Stimulated activated CD8-positive, alpha-beta memory T cell treated with anti-CD3 and anti-CD28 coated beads, Interleukin-2, amount 100 ng/mL, for 48 hours (primary cell): ENCODE measurements at places on chromosomes 2 and 18.

GRCh38 chr2:169704160-169704708, 10.0 kb downstream of the PHOSPHO2 start:
- no peak for DNase-seq

GRCh38 chr2:47043142-47043890, 111.8 kb downstream of the STPG4 start:
- DNase-seq = no peak

DNA sequence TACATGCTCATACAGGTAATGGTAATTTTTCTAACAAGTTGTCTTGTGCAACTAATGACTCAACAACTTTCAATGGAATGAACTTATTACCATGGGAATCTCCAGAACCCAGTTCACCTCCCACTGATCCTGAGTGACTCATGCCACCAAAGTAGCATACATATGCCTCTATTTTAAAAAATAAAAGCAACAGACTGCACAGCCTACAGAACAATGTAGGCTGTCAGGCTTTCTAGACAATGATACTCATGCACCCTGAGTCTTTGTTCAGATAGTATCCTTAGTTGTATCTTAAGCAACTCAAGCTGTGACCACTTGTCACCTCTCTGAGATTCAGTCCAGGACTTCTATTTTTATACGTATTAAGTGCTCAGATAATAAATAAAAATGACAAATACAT, 531.0 kb upstream of the SETBP1 start:
- no peak for DNase-seq

GRCh38 chr2:181781078-181781786, 100.9 kb upstream of the NEUROD1 start:
- no peak for DNase-seq

GRCh38 chr18:507636-508035, 7.1 kb upstream of the COLEC12 start:
- DNase-seq = no peak

DNA sequence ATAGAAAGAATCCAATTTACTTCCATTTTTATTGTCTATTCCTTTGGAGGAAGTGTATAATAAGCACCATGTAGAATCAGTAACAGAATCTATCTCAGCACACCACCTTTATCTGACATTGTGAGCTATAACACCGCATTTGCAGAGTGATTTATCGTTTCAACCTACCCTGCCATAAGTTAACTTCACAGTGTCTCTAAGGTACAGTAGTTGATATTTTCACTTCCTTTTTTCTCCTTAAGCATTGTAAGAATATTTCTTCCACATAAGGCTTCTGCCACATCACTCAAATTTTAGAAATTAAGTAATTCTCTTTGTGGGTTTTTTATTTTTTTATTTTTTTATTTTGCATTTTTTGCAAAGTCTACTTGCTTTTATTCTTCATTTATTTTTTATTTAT, 107.1 kb downstream of the TMX3 start:
- no peak for DNase-seq

- DNase-seq = no peak
Observed at GRCh38 chr2:180240774-180241173, 233.7 kb upstream of the CWC22 start.

- DNase-seq = no peak
Observed at GRCh38 chr2:68603059-68603458, 40.3 kb upstream of the PROKR1 start.

DNA sequence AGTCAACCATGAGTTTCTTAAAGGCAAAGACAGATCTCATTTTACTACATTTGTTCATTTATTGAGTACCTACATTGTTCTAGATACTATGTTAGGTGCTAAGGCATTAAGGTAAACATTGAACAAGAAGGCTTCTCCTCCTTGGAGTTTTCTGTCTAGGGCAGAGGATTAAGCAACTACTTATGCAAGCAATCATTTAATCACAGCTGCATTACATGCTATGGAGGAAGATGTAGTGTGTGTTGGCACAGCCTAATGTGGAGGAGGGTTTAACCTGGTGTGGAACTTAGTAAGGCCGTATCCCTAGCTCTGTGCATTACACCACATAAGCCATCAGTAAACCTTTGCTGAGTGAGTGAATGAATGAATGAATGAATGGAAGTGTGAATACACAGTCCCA, 106.5 kb upstream of the MAP3K20 start:
- no peak for DNase-seq
